Activated CD4-positive, alpha-beta T cell treated with anti-CD3 and anti-CD28 coated beads for 4 hours (primary cell): ENCODE measurements at places on chromosomes 5 and 9.

DNA sequence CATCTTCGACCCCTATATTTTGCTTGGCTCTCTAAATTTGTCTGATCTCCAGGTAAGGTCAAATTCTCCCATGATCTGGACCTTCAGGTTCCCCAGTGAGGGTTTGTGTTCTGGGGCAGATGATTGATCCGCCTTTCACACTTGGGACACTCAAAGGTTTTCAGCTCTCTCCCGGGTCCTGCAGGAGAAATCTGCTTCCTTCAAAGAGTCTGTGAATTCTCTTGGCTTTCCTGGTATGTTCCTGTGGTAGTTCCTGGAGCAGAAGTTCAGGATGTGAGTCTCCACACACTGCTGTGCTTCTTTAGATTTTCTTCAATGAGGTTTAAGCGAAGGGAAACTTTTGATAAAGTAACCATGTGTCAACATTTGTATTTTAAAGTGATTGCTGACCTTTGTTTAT, 318.0 kb downstream of the TAF11L14 start:
- no peak for DNase-seq

DNA sequence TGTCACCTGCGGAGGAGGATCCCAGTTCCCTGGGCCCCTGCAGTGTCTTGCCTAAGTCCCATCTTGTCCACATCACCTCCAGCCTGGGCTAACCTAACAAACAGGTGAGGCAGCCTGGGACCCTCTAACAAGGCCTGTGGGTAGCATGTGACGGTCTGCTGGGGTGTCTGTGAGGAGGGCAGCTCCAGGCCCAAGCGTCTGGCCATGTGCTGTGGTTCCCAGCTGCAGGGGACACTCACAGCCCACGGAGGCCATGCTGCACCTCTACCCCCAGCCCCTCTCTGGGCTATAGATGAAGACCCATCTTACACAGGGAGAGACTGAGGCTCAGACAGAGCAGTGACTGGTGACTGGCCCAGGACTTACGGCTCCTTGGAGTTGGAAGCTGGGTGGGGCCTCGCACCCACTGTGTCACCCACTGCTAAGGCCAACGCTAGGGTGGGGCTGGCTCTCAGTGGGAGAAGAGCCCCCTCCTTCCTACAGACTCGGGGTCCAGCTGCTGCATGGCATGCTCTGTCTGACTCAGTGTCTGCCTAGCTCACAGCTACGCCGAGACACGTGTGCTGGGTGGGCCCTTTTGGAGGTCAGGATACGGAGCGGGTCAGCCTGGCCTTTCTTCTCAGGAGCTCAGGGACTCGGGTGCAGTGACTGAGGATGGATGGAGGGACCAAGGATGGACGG, 40.8 kb upstream of the RNF130 start:
- no peak for DNase-seq

GRCh38 chr9:135147938-135148337, 60.5 kb downstream of the OLFM1 start:
- DNase-seq, result no peak

- DNase-seq, result no peak
Observed at GRCh38 chr5:6389397-6389796, 11.1 kb upstream of the MED10 start.

- DNase-seq, result no peak
Observed at GRCh38 chr5:31477971-31478370, 53.9 kb downstream of the DROSHA start.
